ENCODE measurements at places on chromosomes 6 and 20. TPM values are rescaled to one million over a fixed set of nuclear protein-coding genes. Genes with fewer than 3 reads are reported as not detected.

The DZANK1 gene
- 1.5 TPM for total RNA-seq

The NOTCH4 gene
- total RNA-seq = 1.1 TPM

The IMPG1 gene
- not detected for total RNA-seq

The PNPLA1 gene
- not detected for total RNA-seq
